COR-L47 (cell line): ENCODE measurements at places on chromosomes 12 and 14.
A peak's percentile ranks its signal among the peaks of the same experiment; 100 is the strongest.

DNA sequence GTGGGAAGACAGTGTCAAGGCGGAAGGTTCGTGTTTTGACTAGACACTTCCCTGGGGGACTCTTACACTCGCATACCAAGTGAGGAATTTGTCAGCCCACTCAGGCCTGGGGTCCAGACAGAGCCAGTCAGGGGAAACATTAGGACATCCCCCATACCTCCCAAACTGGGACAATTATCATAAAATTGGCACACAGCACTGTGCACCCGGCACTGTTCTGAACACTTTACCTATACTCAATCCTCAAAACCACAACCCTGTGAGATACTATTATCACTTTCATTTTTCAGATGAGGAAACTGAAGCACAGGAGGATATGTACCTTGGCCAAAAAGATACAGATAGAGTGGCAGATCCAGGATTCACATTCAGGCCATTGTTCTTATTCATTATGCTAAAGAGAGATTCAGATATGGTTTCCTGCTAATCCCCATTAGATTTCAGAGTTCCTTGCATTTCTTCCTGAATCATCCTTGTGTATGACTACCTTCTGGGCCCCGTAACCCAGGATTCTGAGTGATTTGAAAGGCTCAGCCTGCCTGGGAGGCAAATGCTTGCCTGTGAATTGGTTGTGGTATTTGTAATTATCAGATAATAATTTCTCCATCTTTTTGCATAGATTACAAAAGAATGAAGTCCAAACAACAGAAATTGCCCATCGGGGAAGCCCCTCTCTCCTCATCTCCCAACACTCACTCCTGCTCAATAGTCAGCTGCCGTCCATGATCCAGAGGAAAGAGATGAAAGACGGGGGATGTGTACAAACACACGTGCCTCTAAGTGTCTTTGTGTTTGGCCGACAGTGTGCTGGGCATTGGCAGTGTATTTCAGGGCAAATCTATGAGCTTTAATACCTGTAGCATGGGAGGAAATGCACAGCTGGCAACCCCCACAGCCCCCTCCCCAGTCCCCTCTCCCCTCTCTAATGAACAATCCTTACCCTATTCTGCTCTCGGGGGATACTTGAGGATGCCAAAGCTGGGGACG, 4.6 kb downstream of the TAC3 start:
- no peak for DNase-seq

DNA sequence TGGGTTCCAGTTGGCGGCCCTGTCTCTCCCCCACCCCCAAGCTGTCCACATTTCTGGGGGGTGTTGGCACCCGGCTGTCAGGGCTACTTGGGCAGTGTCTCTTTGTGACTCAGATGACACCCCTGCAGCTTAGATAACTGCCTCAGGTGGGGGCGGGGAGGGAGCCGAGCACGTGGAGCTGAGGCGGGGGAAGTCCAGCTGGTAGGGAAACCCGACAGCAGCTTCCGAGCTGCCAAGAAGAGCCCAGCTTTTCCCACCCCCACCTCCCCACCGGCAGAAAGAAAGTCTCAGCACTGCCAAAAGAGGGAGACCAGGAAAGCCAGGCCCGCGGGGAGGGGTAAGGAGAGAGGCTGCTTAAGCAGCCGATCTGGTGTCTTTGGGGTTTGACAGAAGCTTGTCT, 1.4 kb downstream of the LRTM2 start:
- DNase-seq: no peak

- peak; percentile 4 for DNase-seq
These were observed 7.5 kb downstream of the VTI1B start for GRCh38 chr14:67666750-67667449.

GRCh38 chr14:20503898-20504297, 1.4 kb upstream of the RNASE10 start:
- DNase-seq: no peak

- DNase-seq: no peak
These were observed 173.3 kb downstream of the FOXN3 start for GRCh38 chr14:89243741-89244140.

DNA sequence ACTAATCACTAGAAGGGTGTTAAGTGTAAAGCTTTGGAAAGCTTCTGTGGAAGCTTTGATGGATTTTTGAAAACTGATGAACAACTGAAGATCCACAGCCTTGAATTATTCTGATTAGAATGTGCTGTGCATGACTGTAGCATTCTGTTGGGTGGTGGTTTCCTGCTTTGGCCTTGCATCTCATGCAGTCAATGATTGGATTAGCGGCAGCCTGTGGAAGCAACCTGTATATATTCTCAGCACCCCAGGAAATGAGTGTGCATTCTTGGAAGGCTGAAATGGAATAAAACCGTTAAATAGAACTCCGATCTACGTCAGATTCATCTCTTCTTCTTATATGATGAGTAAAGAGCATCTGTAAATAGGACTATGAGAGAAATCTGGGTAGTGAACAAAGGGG, 120.2 kb downstream of the SLC16A7 start:
- DNase-seq: no peak
